NCI-H2171 treated with DMSO at 0.1 percent for 48 hours (cell line): ENCODE measurements at places on chromosomes 7 and 10.

GRCh38 chr10:31070025-31070424 lies 38.4 kb upstream of the ZNF438 start:
- DNase-seq = no peak

- peak; percentile 41 for DNase-seq
These were observed 8.0 kb upstream of the ZNRF2 start for GRCh38 chr7:30276203-30276900.

DNA sequence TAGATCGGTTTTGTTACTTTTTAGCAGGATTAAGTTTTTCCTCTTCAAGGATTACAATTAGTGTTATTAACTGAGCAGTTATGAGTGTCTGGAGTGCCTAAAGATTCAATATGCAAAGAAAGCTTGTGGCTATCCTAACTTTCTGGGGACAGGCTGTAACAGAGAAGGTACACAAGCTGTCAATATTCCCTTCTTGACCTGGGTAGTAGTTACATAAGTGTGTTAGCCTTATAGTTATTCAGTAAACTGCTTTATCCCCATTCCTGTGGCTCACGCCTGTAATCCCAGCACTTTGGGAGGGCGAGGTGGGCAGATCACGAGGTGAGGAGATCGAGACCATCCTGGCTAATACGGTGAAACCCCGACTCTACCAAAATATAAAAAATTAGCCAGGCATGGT lies 31.6 kb downstream of the ATAD1 start:
- DNase-seq = no peak

DNA sequence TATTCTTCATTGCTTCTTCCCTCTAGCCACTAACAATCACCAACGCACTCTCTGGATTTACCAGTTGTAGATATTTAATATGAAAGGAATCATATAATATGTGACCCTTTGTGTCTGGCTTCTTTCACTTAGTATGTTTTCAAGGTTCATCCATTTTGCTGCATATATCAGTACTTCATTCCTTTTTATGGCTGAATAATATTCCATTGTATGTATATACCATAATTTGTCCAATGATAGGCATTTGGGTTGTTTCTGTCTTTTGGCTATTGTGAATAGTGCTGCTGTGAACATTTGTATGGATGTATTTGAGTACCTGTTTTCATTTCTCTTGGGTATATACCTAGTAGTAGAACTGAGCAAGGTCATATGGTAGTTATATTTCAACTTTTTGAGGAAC lies 7.3 kb downstream of the AKAP9 start:
- no peak for DNase-seq

DNA sequence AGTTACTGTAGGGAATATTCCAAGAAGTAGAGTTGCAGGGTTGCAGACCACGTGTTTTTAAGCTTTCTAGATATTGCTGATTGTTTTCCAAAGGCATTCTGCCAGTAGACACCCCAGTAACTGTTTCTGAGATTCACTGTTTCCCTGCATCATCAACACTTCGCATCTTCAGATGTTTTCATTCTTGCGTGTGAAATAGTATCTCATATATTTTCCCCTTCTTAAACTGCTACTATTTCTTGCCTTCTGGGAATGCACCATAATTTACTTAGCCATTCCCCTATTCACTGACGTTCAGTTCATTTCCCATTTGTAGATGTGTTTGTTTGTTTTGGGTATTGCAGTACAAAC lies 30.7 kb downstream of the ALOX5 start:
- no peak for DNase-seq

DNA sequence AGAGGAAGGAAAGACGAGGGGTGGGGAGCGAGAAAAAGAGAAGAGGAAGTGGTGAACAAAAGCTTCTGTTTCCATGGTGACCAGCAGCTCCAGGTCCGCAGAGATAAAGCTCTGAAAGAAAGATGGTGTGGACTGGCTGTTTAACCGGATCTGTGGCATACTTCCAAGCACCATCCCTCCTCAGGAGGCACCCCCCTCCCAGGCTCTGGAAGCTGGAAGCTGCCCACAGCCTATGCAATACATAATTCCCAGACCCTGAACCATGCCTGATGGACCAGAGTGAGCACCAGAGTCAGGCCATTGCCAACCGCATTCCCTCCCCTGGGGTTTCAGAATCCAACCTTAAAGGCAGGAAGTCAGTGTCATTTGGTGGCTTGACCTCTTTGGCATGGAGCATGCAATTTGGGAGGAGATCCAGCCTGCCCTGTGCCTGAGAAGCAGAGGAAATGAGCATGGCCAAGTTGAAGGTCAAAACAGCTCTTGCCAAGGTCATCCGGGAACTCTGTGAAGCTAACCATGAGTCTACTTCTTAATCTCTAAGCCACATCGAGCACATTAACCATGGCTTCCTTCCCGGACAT lies 22.2 kb upstream of the CPXM2 start:
- no peak for DNase-seq

GRCh38 chr7:32378988-32379387 lies 111.2 kb downstream of the LSM5 start:
- no peak for DNase-seq

DNA sequence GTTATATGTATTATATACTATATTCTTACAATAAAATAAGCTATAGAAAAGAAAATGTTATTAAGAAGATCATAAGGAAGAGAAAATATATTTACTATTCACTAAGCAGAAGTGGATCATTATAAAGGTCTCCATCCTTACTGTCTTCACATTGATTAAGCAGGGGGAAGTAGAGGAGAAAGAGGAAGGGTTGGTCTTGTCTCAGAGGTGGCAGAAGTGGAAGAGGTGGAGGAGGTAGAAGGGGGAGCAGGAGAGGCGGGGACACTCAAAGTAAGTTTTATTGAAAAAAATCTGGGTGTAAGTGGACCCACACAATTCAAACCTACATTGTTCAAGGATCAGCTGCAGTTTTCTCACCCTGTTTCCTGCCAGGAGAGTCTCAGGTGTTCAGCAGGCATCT lies 28.9 kb upstream of the ERCC6 start:
- no peak for DNase-seq
